Neural crest cell (in vitro differentiated cells): ENCODE measurements at places on chromosomes 3 and 15. TPM values are rescaled to one million over a fixed set of nuclear protein-coding genes. Genes with fewer than 3 reads are reported as not detected.

Gene CFAP100
- 1.1 and 1.7 TPM in 2 replicates for total RNA-seq

Gene TP63
- total RNA-seq = 0.21 TPM in 1 of 2 replicates, not detected in the other

Gene COL6A5
- total RNA-seq = not detected in 2 replicates

Gene ATP2B2
- total RNA-seq = 0.23 and 0.42 TPM in 2 replicates

Gene MYZAP
- total RNA-seq = 0.28 TPM in 1 of 2 replicates, not detected in the other

Gene GYG1
- total RNA-seq = 27.1 and 29.4 TPM in 2 replicates

Gene MASP1
- 0.58 and 1.4 TPM in 2 replicates for total RNA-seq

Gene MOBP
- total RNA-seq = not detected in 2 replicates

Gene CYP8B1
- not detected in 2 replicates for total RNA-seq

Gene ACVR2B
- 77.1 and 79.1 TPM in 2 replicates for total RNA-seq

Gene ABHD2
- 31.0 and 33.3 TPM in 2 replicates for total RNA-seq

Gene FSIP1
- 6.8 and 8.1 TPM in 2 replicates for total RNA-seq

Gene GOLGA6B
- total RNA-seq = not detected in 2 replicates

Gene GCNT3
- total RNA-seq = not detected in 2 replicates

Gene CCR2
- not detected in 2 replicates for total RNA-seq

Gene TRH
- 0.36 and 0.61 TPM in 2 replicates for total RNA-seq

Gene SLC12A8
- total RNA-seq = 2.7 and 2.9 TPM in 2 replicates

Gene LRRN1
- total RNA-seq = 77.6 and 85.2 TPM in 2 replicates

Gene HDC
- 2.6 and 3.5 TPM in 2 replicates for total RNA-seq

Gene MEGF11
- 0.49 and 1.0 TPM in 2 replicates for total RNA-seq

Gene SCAMP2
- 40.4 and 42.0 TPM in 2 replicates for total RNA-seq

Gene PRR23E
- not detected in 2 replicates for total RNA-seq

Gene SOX14
- 0.18 and 0.37 TPM in 2 replicates for total RNA-seq

Gene SKOR1
- 0.36 and 0.49 TPM in 2 replicates for total RNA-seq

Gene LRRC3B
- 0.16 and 0.54 TPM in 2 replicates for total RNA-seq

Gene IL16
- total RNA-seq = 0.05 and 0.25 TPM in 2 replicates

Gene UROC1
- not detected in 2 replicates for total RNA-seq

Gene IL17RE
- total RNA-seq = 1.4 and 1.7 TPM in 2 replicates

Gene TMCO5A
- not detected in 2 replicates for total RNA-seq

Gene SST
- 4.5 and 4.6 TPM in 2 replicates for total RNA-seq

Gene POU1F1
- total RNA-seq = not detected in 2 replicates

Gene CELF6
- 1.1 and 1.3 TPM in 2 replicates for total RNA-seq

Gene CCDC12
- total RNA-seq = 53.2 and 54.3 TPM in 2 replicates

Gene LRRC31
- not detected in 2 replicates for total RNA-seq

Gene ITIH1
- not detected in 2 replicates for total RNA-seq

Gene FOXL2NB
- not detected in 2 replicates for total RNA-seq

Gene CCR3
- total RNA-seq = not detected in 2 replicates

Gene STAC
- total RNA-seq = 0.93 and 1.3 TPM in 2 replicates

Gene FAM43A
- 1.4 TPM in 2 replicates for total RNA-seq
